Activated CD4-positive, alpha-beta T cell treated with anti-CD3 and anti-CD28 coated beads, Interleukin-2, amount 50 U/mL, for 24 hours (primary cell): ENCODE measurements at places on chromosomes 2 and 18.

DNA sequence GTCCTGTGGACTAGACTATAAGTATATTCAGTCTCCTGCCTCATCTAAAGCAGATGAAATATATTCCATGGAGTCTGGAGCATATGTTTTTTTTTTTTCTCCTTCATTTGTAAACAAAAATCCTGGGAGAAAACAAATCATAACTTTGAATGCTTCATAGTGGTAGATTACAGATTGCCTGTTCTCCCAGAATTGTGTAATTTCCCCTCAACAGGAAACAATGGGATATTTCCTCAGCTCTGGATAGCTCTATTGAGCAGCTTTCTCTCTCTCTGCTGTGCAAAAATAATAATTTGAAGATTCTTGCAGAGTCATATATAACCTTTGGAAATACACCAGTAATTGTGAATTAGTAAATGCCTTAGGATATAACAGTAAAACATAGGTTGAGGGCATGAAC, 1406.6 kb upstream of the ACVR2A start:
- no peak for DNase-seq

DNA sequence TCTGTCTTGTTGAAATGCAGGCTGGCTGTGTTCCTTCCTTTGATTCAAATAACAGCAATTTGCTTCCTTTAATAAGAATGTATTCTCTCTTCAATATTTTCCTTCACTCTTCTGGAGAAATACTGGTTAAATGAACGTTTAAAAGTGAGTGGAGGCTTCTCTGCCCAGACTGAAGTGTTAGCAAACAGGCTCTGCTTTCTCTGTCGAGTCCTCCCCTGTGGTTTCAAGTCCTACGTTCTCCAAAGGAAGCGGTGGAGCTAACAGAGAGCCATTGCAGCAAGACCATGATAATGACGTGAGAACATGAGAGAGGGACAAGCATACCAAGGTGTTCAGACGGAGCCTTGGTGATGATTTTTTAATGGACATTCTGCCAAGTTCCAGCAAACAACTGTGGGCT, 26.2 kb upstream of the PID1 start:
- DNase-seq, result no peak

DNA sequence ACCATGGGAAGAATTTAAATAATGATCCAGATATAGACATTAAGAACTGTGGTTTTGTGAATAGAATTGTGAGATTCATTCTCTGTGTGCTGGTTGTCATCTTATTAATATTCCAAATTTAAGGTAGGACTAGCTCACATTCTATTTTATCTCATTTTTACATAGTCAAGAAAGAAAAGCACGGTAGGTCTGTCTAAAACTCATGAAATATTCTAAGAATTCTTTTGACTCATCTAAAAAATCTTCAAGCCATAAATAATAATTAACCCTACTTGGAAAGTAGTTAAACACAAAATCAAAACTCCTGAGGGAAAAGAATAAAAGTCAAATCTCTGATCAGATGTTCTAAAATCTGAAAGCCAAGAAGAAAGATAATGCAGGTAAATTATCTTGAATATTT, 388.8 kb upstream of the CHAC2 start:
- no peak for DNase-seq

DNA sequence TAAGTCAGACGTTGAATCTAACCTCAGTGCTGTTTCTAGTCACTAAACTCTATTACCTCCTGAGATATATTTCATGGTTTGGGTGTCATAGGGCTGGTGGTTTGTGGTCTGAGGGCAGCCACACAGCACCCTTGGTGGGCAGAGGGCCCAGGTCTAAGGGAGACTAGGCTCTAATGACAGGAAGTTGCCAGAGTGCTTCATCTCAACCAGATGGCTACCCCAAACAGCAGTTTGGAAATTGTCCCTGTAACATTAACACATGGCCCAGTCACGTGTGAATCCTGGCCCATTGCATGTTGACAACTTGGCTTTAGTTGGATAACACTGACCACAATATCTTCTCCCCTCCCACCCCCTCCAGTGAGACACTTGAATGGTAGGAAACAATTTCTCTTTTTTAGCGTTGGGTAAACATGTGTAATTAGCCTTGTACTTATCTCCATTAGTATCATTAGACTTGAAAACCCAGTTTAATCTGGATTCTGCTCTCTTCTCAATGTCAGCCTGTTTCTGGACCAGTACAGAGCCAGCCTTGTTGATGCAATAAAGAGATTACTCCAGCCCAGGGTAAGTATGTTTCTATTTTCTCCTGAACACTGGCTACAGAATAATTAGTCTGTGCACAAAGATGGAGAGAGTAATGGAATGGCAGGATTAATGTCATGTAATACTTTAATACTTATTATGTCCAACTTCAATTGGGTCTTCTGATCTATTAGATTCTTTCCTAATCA, 187.8 kb upstream of the SIX3 start:
- DNase-seq, result no peak

DNA sequence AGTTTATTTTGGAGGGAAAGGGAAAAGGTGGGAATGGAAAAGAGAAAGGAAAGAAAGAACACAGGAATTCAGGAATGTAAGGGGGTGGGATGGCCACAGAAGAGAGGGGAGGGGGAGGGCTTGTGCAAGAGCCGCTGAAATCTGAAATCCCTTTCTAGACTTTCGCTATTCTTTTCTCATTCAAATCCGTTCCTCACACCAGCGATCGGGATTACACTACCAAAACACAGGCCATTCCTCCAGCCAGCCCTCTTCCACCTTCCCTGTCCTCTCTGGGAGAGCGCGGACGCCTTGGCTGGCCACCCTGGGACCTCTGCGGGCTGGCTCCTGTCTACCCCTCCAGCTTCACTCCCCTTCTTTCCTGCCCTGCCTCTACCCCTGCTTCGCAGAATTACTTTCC, 102.3 kb downstream of the CDCA7 start:
- no peak for DNase-seq

DNA sequence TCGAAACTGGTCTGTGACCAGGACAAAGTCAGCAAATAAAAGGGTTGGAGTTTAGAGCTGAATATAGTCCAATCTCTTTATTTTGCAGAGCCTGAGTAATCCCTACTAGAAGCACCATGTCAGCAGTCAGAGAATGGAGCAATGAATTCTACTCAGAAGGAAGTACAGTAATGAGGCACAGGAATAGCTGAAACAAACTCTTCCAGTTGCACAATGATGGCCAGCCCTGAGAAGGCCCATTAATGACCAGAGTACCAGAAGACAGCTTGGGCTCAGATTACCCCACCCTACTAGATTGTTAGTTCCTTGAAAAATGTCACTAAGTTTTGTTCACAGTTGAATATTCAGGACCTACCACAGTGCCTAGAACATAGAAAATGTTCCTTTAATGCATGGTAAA, 40.3 kb upstream of the SCG2 start:
- no peak for DNase-seq

DNA sequence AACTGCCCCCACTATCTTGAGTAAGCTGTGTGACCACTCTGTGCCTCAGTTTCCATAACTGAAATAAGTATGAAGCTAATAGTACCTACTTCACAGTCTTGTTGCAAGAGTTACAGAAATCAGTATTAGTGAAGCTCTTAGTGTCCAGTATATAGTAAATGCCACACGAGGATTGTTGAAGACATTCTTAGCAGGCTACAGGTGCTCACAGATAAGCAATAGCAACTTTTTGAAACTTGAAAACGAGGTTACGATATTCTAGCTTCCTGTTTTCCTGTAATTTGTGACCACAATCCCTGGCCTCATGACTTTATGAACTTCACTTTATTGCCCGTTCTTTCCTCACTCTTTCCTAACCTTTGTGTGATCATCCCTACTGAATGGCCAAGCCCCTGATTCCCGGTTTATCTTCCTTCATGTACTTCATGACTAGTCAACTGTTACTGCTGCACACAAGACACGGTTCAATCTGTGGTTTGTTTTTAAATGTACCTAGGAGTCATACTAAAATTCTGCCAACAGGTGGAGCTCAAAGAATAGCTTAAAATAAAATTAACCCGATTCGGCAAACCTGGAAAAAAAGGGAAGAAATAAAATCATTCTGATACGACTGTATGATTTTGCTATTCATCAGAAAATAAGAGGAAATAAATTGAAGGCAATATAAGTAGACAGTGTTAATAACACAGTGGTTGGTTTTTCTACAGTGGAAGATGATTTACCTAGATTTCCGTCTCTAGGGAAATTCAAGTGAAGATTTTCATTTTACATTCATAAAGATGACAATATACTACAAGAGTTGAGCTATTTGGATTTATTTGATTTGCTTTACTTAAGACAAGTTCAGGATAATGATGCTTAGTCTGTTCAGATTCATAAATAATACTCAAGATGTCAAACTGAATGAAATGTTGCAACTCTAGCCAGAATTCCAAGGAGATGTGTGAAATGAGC, 38.1 kb upstream of the STAT1 start:
- no peak for DNase-seq

DNA sequence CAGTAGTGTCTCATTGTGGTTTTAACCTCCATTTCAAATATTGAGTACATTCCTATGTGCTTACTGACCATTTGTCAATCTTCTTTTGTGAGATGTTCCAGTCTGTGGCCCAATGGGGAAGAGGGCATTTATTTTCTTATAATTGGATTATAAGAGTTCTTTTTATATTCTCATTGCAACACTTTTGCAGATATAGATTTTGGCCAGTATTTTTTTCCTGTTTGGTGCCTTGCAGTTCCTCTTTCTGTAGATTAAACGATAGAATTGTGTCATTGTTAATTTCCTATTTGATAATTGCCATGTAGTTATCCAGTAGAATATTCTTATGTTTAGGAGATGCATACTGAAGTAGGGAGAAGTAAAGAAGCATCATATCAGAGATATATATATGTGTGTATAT, 56.4 kb upstream of the CYTIP start:
- DNase-seq, result no peak

DNA sequence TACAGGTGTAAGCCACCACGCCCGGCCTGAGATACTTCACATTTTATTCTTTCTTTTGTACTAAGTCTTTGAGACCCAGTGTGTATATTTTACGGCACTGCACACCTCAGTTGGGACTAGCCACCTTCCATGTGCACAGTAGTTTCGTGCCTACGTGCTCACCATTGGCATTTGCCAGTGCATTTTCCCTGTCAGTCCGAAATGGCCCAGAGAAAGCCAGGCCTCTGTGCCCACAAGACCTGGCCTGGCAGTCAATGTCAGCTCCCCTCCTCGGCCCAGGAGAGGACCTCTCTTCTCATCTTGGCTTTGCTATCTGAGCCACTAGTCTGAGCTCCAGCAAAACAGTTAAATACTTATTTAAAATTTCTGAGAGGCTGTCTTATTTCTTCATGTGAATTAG, 147.8 kb upstream of the KLHL29 start:
- no peak for DNase-seq

DNA sequence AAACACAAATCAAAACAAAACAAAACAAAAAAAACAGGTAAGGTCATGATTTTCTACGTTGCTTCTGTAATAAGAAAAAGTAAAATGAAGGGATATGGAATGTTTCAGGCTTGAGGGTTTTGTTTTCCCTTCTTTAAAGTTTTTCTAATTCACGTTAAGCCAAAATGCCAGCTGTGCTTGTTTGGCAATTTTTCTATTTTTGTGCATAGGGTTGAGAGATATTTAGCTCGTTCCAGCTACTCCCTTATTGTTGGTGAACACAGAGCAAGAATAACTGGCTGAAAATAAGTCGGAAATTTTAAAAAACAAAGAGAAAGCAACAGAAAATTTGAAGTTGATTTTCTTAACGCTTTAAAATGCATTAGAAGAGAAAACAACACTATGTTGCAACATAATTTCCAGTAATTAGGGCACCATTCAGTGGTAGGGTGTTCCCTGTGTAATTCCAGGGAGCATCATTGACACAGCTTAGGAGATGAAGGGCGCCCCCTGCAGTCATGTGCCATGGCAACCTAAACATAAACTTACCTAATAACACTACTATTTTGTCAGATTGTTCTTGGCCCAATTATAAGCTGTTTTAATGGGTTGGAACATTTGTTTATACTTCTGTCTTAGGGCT, 99.5 kb downstream of the DTNA start:
- no peak for DNase-seq

- DNase-seq, result no peak
These were observed 36.2 kb upstream of the CNGA3 start for GRCh38 chr2:98310010-98310409.

- no peak for DNase-seq
These were observed 206.1 kb downstream of the TFCP2L1 start for GRCh38 chr2:121078899-121079298.

DNA sequence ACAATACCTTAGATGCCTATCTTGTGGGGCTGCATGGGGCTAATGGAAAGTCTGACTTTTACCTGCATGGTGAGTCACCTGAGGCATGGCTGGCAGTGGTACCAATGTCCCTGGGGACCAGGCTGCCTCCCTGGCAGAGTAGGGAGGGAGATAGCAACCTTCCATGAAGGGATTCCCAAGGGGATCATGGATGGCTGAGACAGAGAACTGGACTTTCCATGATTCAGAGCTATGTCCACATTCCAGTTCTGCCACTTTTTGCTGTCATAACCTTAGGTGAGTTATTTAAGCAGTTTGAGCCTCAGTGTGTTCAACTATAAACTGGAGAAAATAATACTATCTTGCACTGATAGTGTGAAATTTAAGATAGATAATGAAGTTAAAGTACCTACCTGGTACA, 178.6 kb downstream of the SETBP1 start:
- no peak for DNase-seq

DNA sequence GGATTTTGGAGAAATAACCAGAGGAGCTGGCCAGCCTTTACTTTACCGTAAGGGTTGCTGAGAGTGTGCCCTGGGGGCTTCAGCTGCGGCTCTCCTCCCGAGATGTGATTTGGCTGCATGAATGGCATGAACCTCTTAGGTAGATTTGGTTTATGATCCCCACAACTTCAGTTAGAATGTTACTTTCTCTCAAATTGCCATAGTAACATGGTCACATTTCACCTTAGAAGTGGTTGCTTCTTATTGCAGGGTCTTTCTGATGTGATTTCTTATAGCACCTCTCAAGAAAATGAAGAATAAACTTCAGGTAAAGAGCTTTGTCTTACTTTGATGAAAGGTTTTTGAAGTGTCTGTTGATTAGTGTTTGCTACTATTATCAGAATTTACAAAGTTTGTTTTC, 5.6 kb downstream of the PLCL1 start:
- no peak for DNase-seq

GRCh38 chr2:59665021-59665420, 888.4 kb downstream of the BCL11A start:
- no peak for DNase-seq

DNA sequence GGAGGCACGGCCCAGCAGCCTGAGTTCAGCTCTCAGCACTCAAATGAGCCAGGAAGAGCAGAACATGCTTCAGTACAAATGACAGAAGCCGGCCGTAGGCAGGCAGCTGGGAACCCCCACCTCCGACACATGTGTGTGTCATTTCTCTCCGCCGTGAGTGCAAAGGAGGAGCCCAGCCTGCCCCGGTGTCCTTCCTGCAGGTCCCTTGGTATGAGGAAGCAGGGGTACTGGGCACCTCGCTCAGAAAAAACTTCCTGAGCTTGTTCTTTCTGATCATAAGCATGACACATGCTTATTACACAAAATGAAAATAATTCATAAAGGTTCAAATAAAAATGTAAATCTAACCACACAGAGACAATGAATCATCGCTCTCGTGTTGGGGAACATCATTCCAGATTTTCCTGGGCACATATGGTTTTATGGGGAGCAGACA, 35.3 kb downstream of the KCNF1 start:
- DNase-seq, result no peak

GRCh38 chr2:232798187-232798586, 21.8 kb upstream of the KCNJ13 start:
- DNase-seq, result no peak

GRCh38 chr2:38615237-38615636, 12.5 kb upstream of the HNRNPLL start:
- DNase-seq, result no peak
